T-helper 2 cell (primary cell): ENCODE measurements at places on chromosomes 13 and 19.
A peak's percentile ranks its signal among the peaks of the same experiment; 100 is the strongest.

- no peak for DNase-seq
These were observed 82.0 kb downstream of the FRY start for GRCh38 chr13:32113532-32113931.

DNA sequence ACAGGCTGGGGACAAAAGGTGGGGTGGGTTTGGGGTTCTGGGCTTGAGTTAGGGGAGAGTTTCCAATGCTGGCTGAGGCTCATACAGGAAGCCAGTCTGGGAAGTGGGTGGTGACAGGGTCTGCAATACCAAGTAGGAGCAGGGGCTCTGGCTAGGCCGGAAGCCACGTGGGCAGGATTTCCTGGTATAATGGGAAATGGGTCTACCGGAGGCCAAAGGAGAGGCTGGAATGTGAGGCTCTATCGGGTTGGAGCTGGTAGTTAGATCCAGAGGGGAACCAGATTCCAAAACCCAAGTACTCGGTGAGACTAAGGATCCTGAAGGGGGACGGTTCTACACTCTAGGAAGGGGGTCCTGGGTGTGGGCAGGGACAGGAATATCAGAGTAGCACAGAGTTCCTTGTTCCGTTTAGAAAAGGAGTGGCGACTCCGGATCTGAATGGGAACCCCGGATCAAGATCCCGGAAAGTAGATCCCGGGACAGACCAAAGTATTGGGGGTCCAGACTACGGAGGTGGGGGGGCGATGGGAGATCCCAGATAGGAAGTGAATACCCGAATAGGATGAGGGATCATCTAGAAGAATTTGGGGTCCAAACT lies 802 bp downstream of the CDC37 start:
- DNase-seq, result no peak

DNA sequence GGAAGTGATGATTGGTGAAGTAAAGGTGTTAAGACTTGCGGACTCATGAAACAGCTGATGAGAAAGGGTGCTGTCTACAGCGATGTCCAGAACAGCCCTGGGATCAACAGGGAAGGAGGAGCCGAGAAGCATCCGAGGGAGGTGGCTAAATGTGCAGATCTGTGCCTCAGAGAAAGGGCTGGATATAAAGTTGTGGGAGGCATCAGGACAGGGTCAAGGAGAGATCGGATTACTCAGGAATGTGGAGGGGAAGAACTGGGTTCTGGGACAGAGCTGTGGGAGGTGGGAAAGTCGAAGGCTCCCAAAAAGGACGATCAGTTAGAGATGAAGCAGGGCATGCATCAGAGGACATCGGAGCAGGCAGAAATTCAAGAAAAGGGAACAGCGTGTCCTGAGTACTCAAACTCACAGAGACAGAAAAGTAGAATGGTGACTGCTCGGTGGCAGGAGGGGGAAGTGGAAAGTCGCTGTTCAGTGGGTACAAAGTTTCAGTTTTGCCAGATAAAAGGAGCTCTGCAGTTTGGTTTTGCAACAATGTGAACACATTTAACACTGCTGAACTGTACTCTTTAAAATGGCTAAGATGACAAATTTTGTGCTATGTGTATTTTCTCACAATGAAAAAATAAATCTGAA lies 1.9 kb downstream of the SIGLEC14 start:
- no peak for DNase-seq

GRCh38 chr13:78309497-78310180 lies 293.7 kb downstream of the POU4F1 start:
- no peak for DNase-seq

DNA sequence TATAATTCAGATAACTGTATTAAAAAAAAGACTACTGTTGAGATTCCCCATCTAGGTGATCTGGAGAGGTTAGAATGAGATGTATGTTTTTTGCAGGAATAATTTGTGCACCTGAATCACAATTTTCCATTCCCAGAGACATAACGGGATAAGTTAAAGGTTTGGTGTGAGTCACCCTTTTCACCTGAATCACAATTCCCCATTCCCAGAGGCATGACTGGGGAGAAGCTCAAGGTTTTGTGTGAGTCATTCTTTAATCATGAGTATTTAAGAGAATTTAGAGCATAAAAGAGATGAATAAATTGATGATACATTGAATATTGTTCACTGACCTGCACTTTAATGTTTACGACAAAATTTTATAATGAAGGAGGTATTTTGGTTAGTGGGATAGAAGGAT lies 9.0 kb downstream of the OR7A5 start:
- no peak for DNase-seq

- no peak for DNase-seq
These were observed 439 bp downstream of the DZIP1 start for GRCh38 chr13:95643936-95644598.

- no peak for DNase-seq
These were observed 23.7 kb upstream of the MAB21L1 start for GRCh38 chr13:35500144-35500543.

- DNase-seq, result no peak
These were observed 5.4 kb upstream of the LILRB5 start for GRCh38 chr19:54262470-54262869.

DNA sequence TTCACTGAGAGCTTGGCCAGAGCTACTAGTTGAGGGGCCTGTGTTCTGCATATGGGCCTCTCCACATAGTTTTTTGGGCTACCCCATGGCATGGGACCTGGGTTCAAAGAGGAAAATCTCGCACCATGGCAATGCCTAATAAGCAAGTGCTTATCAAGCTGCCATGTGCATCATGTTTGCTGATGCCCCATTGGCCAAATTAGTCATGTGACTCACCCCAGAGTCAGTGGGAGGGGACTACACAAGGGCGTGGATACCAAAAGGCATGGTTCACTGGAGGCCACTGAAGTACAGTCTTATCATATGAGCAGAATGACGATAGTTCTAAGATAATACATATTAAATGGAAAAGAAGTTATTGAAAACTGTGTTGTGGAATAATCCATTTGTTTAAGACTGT lies 214.8 kb downstream of the LMO7 start:
- no peak for DNase-seq

DNA sequence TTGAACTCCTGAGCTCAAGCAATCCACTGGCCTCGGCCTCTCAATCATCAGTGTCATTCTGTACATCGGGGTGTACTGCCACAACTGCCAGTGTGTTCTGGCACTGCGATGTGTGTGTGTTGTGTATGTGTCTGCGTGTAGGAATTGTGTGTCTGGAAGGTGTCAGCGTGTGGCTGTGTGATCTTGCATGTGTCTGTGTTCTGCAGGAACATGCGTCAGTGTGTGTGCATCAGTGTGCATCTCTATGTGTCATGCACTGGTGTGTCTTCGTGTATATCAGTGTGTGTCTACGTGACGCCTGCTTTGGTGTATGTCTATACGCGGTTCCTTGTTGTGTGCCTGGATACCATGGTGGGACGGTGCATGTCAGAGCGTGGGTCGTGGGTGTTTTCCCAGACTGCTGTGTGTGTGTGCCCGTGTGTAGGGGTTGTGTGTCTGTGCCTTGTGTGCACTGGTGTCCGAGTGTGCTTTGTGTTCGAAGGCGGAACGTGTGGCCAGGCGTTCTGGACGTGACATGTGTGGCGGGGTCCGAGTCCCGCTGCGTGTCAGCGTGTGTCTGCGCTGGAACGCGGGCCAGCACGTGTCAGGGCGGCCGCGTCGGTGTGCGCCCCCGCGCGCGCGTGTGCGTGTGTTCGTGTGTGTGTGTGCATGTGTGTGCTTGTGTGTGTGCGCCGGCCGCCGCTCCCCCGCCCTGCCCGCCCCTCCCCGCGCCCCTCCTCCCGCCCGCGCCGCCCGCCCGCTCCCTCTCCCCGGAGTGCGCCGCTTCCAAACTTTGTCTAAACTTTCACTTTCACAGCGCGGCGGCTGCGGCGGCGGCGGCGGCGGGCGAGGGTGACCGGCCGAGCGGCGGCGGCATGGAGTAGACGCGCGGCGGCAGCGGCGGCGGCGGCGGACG lies at the start of gene NFIX:
TSS of gene NFIX (plus strand) at position 775 of the 895 bp plus-strand sequence. CDS start 363 bp downstream, outside the sequence.
- DNase-seq, result peak; percentile 28

- no peak for DNase-seq
These were observed 411.8 kb downstream of the ZNF536 start for GRCh38 chr19:30783936-30784335.

- DNase-seq, result no peak
These were observed 346.6 kb downstream of the RFC3 start for GRCh38 chr13:34164582-34164981.

DNA sequence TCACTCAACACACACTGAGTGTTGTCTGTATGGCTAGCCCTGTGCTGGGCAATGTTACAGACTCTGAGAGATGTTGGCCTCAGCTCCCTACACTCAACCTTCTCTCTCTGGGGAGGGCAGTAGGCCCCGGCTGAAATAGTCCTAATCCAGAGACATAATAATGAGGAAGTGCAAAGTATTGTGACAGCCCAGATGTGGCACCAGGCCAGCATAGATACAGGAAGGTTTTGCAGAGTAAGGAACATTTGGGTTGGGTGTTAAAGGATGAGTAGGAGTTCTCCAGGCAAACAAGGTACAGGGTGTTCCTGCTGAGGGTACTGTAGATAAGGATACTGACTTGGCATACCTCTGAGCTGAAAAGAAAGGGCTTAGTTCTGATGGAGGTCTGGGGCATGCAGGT lies 2.4 kb downstream of the LIN7B start:
- DNase-seq, result no peak
